Central memory CD4-positive, alpha-beta T cell (primary cell): ENCODE measurements at places on chromosomes 7 and 10.

GRCh38 chr7:110568388-110568787 lies 522.5 kb upstream of the LRRN3 start:
- DNase-seq = no peak

DNA sequence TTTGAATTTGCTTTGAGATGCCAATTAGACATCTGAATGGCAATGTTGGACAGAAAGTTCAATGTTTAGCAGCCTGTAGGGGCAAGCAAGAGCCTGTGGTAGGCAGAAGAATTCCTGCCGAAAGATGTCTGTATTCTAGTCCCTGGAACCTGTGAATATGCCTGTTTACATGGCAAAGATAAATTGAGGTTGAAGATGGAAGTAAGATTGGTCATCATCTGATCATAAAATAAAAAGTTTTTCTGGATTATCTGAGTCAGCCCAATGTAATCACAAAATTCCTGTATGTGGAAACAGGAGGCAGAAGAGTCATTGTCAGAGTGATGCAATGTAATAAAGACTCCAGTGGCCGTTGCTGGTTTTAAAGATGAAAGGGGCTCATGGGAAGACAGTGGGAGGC lies 430.5 kb downstream of the MDFIC start:
- no peak for DNase-seq

- DNase-seq = no peak
Measured at GRCh38 chr7:155804431-155804831, 7.8 kb downstream of the SHH start.

DNA sequence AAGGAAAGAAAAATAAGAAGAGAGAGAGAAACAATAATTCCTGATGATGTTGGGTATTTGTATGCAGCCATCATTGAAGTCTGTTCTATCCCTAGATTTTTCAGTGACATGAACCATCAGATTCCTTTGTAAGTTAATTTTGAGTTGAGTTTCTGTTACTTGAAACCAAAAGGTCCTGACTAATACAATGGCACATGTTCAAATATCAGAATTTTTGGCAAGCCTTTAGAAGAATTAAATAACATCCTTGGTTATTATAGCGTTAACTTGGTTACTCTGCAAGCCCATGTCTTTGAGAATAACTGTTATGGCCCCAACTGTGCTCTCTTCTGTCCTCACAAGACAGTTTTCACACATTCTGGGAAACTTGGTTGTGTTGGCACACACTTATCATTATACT lies 66.5 kb downstream of the SYPL1 start:
- DNase-seq = no peak

GRCh38 chr7:68922850-68923249 lies 675.4 kb upstream of the AUTS2 start:
- no peak for DNase-seq

GRCh38 chr7:40077849-40078248 lies 56.6 kb downstream of the MPLKIP start:
- DNase-seq = no peak

DNA sequence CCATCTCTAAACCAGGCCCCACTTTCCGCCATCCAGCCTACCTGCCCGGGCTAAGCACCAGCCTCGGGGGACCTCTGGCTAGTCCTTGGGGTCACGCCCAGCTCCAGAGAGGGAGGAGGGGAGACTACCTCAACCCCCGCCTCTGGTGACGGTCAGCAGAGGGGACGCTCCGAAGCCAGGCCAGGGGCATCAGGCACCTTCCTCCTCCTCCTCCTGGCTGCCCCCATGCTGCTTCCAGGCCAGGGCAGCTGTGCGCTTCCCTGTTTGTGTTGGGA lies 4.0 kb upstream of the SMARCD3 start:
- no peak for DNase-seq
